ENCODE measurements at places on chromosomes 12 and 14. TPM values are rescaled to one million over a fixed set of nuclear protein-coding genes. Genes with fewer than 3 reads are reported as not detected.

SLC6A13 gene
- total RNA-seq: not detected

MUCL1 gene
- not detected for total RNA-seq

OAS1 gene
- total RNA-seq: 54.3 TPM

ACOT6 gene
- not detected for total RNA-seq

NXPH4 gene
- 2.8 TPM for total RNA-seq

HOXC6 gene
- 1.6 TPM for total RNA-seq

NKX2-1 gene
- not detected for total RNA-seq

TMEM119 gene
- not detected for total RNA-seq

ABCD2 gene
- total RNA-seq: not detected

KCNH3 gene
- total RNA-seq: not detected

PPP1R1A gene
- not detected for total RNA-seq

C14orf180 gene
- total RNA-seq: 0.38 TPM

SUSD6 gene
- total RNA-seq: 6.1 TPM

RFLNA gene
- total RNA-seq: not detected

TAS2R9 gene
- total RNA-seq: not detected

MTRFR gene
- 15.6 TPM for total RNA-seq

DNAJC22 gene
- 8.2 TPM for total RNA-seq

OR4K17 gene
- total RNA-seq: not detected

A2ML1 gene
- not detected for total RNA-seq

GLS2 gene
- 6.9 TPM for total RNA-seq

CPNE6 gene
- total RNA-seq: not detected

PTPRQ gene
- total RNA-seq: not detected

CCDC38 gene
- not detected for total RNA-seq

C12orf60 gene
- total RNA-seq: 0.99 TPM

POTEG gene
- not detected for total RNA-seq

RAPGEF3 gene
- 44.1 TPM for total RNA-seq

PLBD1 gene
- 6.1 TPM for total RNA-seq

PMEL gene
- total RNA-seq: 2.7 TPM

BIN2 gene
- total RNA-seq: 0.42 TPM

ZFHX2 gene
- not detected for total RNA-seq

PAH gene
- 0.26 TPM for total RNA-seq

MMP17 gene
- total RNA-seq: not detected

INHBE gene
- total RNA-seq: 0.41 TPM

WASHC4 gene
- total RNA-seq: 17.5 TPM

YLPM1 gene
- total RNA-seq: 6.8 TPM

HECTD1 gene
- total RNA-seq: 75.3 TPM

GPR68 gene
- total RNA-seq: not detected

ITGB7 gene
- 11.4 TPM for total RNA-seq

GOLGA3 gene
- total RNA-seq: 74.3 TPM

FZD10 gene
- total RNA-seq: not detected

RDH16 gene
- total RNA-seq: not detected

PTHLH gene
- 1.6 TPM for total RNA-seq

SMIM41 gene
- total RNA-seq: not detected

TTC9 gene
- 0.18 TPM for total RNA-seq

OLR1 gene
- total RNA-seq: not detected

CD69 gene
- total RNA-seq: not detected

RAP1B gene
- 58.9 TPM for total RNA-seq

SSPN gene
- total RNA-seq: 10.6 TPM

NANOG gene
- not detected for total RNA-seq

PLCZ1 gene
- not detected for total RNA-seq

CACNA1C gene
- under 0.01 TPM for total RNA-seq

All from HT-29 (cell line).